ENCODE measurements at places on chromosomes 12 and 14. TPM values are rescaled to one million over a fixed set of nuclear protein-coding genes. Genes with fewer than 3 reads are reported as not detected.

DNA sequence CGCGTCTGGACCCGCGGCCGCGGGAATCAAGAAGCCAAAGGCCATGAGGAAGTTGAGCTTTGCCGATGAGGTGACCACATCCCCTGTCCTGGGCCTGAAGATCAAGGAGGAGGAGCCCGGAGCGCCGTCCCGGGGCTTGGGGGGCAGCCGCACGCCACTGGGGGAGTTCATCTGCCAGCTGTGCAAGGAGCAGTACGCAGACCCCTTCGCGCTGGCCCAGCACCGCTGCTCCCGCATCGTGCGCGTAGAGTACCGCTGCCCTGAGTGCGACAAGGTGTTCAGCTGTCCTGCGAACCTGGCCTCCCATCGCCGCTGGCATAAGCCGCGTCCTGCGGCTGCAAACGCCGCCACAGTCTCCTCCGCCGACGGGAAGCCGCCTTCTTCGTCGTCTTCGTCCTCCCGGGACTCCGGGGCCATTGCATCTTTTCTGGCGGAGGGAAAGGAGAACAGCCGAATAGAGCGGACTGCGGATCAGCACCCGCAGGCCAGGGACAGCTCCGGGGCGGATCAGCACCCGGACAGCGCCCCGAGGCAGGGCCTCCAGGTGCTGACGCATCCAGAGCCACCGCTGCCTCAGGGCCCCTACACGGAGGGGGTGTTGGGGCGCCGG lies 1.0 kb downstream of the INSM2 start:
- H3K27me3 ChIP-seq: peaks cover 54% of the 10 kb centered on the region
- H3K36me3 ChIP-seq: no peaks in the 10 kb centered on the region
- peak overlapping the region; percentile 65 for H3K4me3 ChIP-seq
- H3K4me1 ChIP-seq: no peaks in the 10 kb centered on the region

- H3K4me1 ChIP-seq: peaks cover 12% of the 10 kb centered on the region
- H3K36me3 ChIP-seq: no peaks in the 10 kb centered on the region
- H3K4me3 ChIP-seq: no peak overlapping the region
- H3K27me3 ChIP-seq: no peaks in the 10 kb centered on the region
Measured at GRCh38 chr12:25695574-25695973, 142.5 kb upstream of the LMNTD1 start.

DNA sequence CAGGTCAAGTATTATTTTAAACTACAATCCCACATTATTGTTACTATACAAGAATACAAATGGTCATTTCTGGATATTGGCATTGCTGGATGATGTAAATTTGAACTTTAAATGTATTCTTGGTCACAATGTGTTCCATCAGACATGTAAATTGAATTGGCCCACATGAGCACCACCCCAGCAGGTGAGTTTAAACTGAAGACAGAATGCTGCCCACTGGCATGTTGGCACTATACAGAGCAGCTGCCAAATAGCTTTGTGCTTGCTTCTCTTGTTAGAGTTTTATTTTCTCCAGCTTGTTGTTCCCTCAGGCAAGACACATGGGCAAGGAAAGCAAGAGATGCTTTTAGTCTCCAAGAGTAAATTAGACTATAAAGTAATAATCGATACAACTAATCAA lies 98.6 kb downstream of the C12orf50 start:
- H3K4me3 ChIP-seq: no peak overlapping the region
- no peak overlapping the region for H3K27ac ChIP-seq

GRCh38 chr12:54161481-54162437 lies 27.0 kb downstream of the SMUG1 start:
- H3K4me3 ChIP-seq: no peak overlapping the region
- H3K27me3 ChIP-seq: no peaks in the 10 kb centered on the region
- no peaks in the 10 kb centered on the region for H3K36me3 ChIP-seq
- no peak for DNase-seq
- peaks cover 18% of the 10 kb centered on the region for H3K4me1 ChIP-seq
- no peak overlapping the region for H3K27ac ChIP-seq

DNA sequence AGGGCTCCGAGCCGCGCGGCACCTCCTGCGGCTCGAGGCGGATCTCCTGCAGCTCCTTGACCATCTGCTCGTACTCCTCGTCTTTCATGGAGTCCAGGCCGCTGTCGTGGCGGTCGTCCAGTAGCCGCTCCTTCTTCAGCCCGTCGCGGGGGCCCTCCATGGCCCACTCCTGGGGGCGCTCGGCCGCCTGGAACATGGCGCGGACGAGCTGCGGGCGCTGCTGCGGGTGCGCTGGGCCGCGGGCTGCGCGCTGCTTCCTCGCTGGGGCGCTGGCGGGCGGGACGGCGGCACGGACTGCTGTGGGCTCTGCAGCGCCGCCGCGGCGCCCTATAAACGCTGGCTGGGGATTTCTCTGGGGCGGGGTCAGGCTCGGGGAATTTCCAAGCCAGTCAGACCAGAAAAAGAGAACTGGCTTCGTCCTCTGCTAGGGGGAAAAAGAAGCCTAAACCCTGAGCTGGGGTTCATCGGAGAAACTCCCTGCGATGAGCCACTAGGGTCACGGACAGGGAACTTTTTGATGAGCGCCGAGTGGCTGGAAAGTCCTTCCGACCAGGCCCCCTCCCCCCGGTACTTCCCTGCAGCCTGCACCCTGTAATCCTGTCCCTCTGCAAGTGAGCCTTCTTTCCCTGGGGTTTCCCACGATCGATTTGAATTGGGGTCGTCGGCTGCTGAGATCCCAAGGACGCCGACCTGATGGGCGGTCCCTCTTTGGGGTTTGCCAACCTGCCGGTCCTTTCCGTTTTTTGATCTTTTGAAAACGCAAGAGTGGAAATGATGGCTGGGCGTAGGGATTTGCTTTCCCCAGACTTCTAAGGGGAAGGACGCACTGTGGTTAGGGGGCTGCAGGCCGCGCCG lies at the start of gene NFKBIA:
NFKBIA (minus strand) TSS at position 301 of the 855 bp plus-strand sequence; CDS start at position 196, 105 bp downstream.
- peak within 1 kb of the TSS; percentile 87 for H3K4me3 ChIP-seq
- H3K27me3 ChIP-seq: no peaks in the 10 kb centered on the region

- H3K4me3 ChIP-seq: no peak overlapping the region
- H3K27me3 ChIP-seq: no peaks in the 10 kb centered on the region
- DNase-seq: peak; percentile 50
- no peaks in the 10 kb centered on the region for H3K36me3 ChIP-seq
- H3K4me1 ChIP-seq: no peaks in the 10 kb centered on the region
- H3K27ac ChIP-seq: no peak overlapping the region
Measured at GRCh38 chr12:57815177-57816000, 3.1 kb downstream of the AVIL start.

SCNN1A gene
- 85.5 TPM for total RNA-seq

All from H1 (cell line).